Spleen (tissue), 13 donors: ENCODE measurements at places on chromosomes 12 and 14.

GRCh38 chr14:78278464-78279250 is 108.5 kb downstream of the NRXN3 start:
- no peak for DNase-seq
- H3K27me3 ChIP-seq = no peaks in the 10 kb centered on the region
- H3K36me3 ChIP-seq = no peaks in the 10 kb centered on the region
- H3K4me3 ChIP-seq = no peak overlapping the region
- no peak overlapping the region for H3K27ac ChIP-seq

DNA sequence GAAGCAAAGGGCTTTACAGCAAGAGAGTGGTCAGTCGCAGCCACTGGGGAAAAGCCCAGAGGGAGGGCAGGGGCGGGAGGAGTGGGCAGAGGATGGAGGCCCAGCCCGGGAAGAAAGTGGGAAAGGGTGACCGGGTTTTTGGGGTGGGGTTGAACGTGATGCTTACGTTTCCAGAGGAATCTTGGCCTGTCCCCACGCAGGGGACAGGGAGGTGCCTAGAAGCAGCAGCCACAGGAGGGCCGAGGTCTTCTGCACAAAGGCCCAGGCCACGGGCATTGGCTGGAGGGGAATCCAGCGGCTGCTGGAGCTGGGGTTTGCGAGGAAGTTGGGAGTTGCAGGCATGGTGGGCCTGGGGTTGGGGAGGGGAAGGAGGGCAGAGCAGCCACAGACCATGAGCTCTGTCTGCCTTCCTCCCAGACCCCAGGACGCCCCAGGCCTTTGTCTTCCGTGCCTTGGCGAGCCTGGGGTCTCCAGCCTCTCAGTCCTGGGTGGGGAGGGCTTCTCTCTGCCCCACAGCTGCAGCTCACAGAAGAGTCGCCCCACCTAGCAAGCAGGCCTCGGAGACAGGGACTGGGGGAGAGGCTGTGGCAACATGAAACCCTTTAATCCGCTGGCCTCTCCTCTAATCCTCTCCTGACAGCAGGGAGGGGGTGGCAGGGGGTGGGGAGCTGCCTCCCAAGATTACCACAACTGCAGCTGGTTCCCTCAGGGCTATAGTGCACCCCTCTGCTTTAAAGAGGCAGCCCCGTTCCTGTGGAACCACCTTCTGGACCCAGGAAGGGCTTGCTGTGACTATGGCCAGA is at the start of gene CACNA2D4:
Gene CACNA2D4 (minus strand): TSS at position 572 of the 803 bp plus-strand sequence. CDS start 179 bp downstream, at position 393.
- peak within 1 kb of the TSS; percentile 26 for H3K4me3 ChIP-seq
- no peaks in the 10 kb centered on the region for H3K27me3 ChIP-seq
- H3K4me1 ChIP-seq = peaks cover 35% of the 10 kb centered on the region

GRCh38 chr12:113740699-113741098 is 225.4 kb downstream of the RBM19 start:
- no peak overlapping the region for H3K4me3 ChIP-seq
- no peak overlapping the region for H3K27ac ChIP-seq
- peaks cover 27% of the 10 kb centered on the region for H3K27me3 ChIP-seq
- no peaks in the 10 kb centered on the region for H3K36me3 ChIP-seq

- H3K27ac ChIP-seq = peak overlapping the region; percentile 77
- DNase-seq = no peak
- no peak overlapping the region for H3K4me3 ChIP-seq
- no peaks in the 10 kb centered on the region for H3K36me3 ChIP-seq
- no peaks in the 10 kb centered on the region for H3K27me3 ChIP-seq
- peaks cover 13% of the 10 kb centered on the region for H3K4me1 ChIP-seq
Measured at GRCh38 chr14:95328729-95329503, 9.2 kb upstream of the CLMN start.
